ENCODE measurements at places on chromosomes 6 and 20. TPM values are rescaled to one million over a fixed set of nuclear protein-coding genes. Genes with fewer than 3 reads are reported as not detected.

DNA sequence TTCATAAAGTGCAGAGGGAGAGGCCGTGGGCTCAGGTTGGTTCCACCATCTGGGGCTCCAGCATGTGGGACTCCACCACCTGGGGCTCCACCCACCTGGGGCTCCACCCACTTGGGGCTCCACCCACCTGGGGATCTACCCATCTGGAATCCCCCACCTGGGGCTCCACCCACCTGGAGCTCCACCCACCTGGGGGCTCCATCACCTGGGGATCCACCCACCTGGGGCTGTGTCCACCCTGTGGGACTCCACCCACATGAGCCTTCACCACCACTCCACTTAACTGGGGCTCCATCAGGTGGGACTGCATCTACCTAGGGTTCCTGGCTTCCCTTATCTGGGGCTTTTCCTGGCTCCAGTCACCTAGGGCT lies 226.0 kb upstream of the CDYL start:
- no peak overlapping the region for H3K27ac ChIP-seq
- peaks cover 3% of the 10 kb centered on the region for H3K27me3 ChIP-seq
- H3K4me1 ChIP-seq = no peaks in the 10 kb centered on the region
- DNase-seq = no peak

Gene PPP1R14C
- total RNA-seq = not detected

DNA sequence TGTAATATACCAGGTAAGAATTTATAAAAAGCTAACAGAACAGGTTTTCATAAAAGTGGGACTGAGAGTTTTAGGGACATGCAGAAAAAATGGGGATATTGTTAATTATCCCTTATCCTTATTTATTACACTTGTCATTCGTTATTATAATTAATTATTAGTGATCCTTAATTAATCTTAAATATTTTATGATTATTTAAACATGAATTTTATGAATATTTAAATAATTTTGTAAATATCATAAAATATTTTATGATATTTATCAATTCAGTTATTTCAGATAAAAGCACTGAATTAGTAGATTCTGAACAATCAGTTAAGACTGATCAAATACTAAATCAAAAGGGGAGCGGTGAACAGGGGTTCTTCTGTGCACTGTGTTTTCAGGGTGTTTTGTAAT lies 300.1 kb downstream of the PAX1 start:
- H3K4me3 ChIP-seq = no peak overlapping the region
- no peak for DNase-seq
- H3K36me3 ChIP-seq = no peaks in the 10 kb centered on the region

Gene SLC44A4
- total RNA-seq = 0.20 TPM

DNA sequence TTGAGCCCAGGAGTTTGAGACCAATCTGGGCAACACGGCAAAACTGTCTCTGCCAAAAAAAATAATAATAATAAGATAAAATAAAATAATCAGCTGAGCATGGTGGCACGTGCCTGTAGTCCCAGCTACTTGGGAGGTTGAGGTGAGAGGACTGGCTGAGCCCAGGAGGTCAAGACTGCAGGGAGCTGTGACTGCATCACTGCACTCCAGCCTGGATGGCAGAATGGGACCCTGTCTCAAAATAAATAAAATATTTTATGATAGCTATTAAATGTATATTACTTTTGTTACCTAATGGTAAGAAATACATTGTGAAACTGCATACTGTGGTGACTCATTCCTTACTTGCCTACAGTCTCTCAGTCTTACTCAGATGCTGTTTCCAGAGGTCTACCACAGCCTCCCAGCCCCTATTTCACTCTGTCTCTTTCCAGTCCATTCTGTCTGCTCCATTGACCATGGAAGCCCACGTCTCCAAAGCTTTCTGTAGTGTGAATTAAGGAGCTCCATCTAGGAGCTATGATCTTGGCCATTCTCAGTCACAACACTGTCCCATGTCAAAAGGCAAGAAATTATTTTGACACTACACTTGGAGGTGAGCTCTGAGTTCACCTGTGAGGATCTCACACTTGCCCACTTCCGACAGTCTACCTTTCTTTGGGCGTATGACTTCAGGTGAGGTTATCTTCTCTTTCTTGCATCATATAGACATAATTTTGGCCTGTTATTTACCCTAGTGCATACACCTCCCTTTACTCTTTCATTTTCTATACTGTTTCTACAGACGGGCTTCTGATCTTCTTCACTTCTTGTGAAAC lies 22.4 kb upstream of the SNX9 start:
- H3K27me3 ChIP-seq = no peaks in the 10 kb centered on the region
- H3K4me1 ChIP-seq = no peaks in the 10 kb centered on the region
- no peak overlapping the region for H3K27ac ChIP-seq
- no peak for DNase-seq
- H3K4me3 ChIP-seq = no peak overlapping the region

GRCh38 chr20:24816431-24816830 lies 132.6 kb upstream of the CST7 start:
- no peak for DNase-seq
- no peaks in the 10 kb centered on the region for H3K36me3 ChIP-seq
- no peaks in the 10 kb centered on the region for H3K27me3 ChIP-seq

DNA sequence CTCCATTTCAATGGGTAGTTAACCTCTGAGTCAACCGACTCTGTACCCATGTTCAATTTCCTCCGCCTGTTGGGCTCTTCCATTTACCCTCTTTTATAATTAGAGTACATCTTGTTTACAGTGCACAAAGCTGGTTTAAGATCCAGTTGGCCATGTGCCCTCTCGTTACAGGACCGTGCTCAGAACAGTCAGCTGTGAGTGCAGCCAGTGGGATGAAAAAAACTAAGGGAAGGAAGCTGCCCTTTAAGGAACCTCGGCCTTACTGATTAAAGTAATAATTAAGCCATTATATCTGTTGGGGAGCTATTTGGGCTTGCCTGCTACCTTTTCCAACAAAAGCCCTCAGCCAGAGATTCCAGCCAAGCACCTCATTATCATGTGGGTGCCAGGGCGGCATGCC lies 68.8 kb downstream of the TMEM170B start:
- H3K27me3 ChIP-seq = no peaks in the 10 kb centered on the region
- no peak overlapping the region for H3K27ac ChIP-seq
- H3K4me3 ChIP-seq = no peak overlapping the region
- H3K36me3 ChIP-seq = no peaks in the 10 kb centered on the region
- DNase-seq = no peak

Gene CALHM4
- not detected for total RNA-seq

- H3K27me3 ChIP-seq = no peaks in the 10 kb centered on the region
- no peak for DNase-seq
- H3K36me3 ChIP-seq = no peaks in the 10 kb centered on the region
- H3K4me3 ChIP-seq = no peak overlapping the region
Observed at GRCh38 chr6:327538-328116, 35.3 kb downstream of the DUSP22 start.
